ENCODE measurements at places on chromosomes 7 and 10.

DNA sequence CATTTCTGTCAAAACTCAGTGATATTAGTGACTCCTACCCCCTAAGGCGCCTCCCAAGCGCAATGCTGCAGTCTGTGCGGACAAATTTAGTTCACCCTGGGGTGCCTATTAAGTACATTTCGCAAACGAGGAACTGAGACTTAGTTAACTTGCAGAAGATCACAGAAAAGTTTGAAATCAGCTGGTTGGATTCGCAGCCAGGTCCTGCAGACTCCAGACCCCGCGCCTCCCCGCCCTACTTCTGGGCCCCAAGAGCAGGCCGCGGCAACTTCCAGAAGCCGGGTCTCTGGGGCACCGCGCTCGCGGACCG is 588 bp downstream of the CYREN start:
- no peak for DNase-seq

DNA sequence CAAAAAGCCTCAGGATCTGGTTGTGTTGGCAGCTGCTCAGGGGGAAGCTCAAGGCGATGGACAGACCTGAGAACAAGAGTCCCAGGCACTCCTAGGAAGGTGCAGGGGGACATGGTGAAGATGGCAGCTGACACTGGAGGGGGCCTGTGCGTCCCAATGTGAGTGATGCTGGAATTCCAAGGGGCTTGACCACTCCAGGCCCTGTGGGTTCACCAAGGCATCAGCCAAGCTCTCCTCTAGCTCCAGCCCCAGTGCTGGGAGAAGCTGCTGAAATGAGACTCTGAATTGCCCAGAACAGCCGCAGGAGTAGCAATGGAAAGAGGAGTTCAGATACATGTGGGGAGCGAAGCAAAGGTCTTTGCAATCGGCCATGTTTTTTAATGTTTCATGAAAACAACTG is 16.0 kb downstream of the UPP1 start:
- DNase-seq: no peak

DNA sequence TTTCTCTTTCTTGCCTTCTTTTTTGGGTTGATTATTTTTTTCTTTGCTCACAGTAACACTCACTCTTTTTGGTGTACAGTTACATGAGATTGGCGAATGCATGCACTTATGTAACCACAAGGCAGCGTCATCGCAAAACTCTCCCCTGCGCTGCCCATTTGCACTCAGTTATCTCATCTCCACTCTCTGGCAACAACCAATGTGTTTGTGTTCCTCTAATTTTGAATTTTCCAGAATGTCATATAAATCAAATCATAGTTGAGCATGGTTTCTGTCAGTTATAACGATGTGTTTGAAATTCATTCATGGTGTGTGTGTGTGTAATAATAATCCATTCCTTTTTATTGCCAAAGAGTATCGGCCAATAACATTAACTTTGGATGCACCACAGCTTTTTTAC is 23.0 kb upstream of the IGFBP3 start:
- DNase-seq: no peak

- DNase-seq: peak; percentile 79
Measured at GRCh38 chr7:96388166-96388565, 66.3 kb upstream of the SLC25A13 start.

DNA sequence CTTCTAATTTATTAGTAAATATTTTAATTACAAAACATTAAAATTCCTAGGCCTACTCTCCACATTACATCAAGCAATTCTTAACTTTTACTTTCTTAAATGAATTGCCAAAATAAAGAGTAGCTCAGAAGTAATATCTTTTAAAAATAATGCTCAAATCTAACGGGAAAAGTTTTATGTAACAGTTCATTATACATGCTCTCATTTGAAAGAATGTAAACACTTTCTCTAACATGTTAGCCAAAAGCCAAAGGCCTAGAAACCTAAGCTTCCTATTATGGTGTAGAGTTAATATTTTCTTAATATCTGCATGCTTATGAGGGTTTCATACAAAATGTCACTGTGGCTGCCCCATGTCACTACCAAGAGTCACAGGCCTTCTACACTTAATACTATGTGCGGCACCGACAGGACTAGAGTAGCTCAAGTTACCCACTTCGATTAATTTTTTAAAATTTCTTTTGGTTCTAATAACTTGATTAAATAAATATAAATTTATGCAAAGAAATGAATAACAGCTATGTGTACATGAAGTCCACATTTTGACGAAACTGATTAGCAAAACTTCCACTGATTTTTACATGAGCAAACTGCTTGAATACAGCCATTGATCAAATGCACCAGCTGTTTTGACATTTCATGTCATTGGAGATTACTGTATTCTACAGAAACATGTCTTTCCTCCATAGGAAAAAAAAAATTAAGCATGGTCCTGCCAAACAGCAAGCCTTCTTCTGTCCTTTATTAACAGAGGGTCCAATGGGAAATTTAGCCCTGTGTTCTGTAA is 3.5 kb downstream of the COBL start:
- no peak for DNase-seq

GRCh38 chr7:158074896-158075632 is 512.6 kb downstream of the PTPRN2 start:
- DNase-seq: no peak

GRCh38 chr7:33276325-33276724 is 147.0 kb downstream of the BBS9 start:
- DNase-seq: no peak

- DNase-seq: no peak
Measured at GRCh38 chr7:21193895-21194294, 234.0 kb upstream of the SP4 start.

GRCh38 chr7:104789780-104790179 is 224.2 kb upstream of the KMT2E start:
- DNase-seq: no peak

DNA sequence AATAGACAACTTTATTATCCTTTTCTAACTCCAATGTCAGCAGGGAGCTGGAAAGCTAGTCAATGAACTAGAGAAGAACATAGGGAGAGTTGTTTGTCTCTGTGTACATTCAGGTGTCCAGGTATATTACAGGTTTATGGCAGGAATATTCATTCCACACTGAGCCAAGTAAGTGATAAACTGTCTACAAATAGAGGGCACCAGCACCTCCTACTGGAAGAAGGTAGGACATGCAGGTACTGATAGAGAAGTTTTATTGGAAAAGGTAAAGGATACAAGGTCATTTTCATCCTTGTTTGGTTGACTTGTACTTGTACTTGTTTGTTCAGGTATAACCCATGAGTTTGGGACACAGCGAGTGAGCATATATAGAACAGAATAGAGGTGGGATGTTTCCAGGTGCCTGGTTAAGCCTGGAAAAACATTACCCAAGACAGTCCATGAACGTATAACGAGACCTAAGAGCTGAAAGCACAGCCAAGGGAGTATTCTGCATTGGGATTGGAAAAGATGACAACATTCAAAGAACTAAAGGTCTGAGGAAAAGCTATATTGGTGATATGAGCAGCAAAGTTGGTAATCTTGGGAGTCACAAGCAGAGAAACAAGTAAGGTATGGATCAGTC is 61.4 kb upstream of the PPP1R3C start:
- DNase-seq: peak; percentile 45

DNA sequence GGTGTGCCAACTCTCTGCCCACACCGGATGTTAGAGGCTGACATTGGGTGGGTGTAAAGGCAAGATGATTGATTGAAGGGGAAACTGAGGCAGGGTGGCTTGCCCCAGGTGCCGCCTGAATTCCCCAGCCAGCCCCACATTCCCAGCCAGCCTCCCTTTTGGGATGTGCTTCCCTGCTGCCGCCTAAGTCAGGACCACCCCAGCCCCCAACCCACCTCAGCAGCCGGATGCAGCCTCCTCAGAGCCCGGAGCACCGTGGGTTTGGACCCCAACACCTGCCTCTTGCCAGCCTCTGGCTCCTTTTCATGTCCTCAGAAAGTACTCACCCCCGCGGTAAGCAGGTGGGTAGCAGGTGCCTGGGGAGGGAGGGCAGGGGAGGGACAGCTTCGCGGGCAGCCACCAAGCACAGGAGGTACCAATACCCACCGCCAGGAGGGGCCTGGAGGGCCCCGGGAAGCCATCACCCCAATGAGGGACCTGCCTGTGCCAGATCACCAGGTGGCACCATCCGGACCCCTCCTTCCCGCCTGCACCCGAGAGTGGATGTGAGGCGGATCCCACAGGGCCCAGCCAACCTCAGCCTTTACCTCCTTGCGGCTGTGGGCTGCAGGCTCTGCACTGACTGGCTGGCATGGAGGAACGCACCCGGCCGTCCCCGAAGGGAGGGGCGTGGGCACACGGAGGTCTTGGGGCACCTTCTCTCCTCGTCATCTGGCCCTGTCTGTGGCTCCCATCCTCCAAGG is 60.5 kb downstream of the PWWP2B start:
- DNase-seq: no peak

DNA sequence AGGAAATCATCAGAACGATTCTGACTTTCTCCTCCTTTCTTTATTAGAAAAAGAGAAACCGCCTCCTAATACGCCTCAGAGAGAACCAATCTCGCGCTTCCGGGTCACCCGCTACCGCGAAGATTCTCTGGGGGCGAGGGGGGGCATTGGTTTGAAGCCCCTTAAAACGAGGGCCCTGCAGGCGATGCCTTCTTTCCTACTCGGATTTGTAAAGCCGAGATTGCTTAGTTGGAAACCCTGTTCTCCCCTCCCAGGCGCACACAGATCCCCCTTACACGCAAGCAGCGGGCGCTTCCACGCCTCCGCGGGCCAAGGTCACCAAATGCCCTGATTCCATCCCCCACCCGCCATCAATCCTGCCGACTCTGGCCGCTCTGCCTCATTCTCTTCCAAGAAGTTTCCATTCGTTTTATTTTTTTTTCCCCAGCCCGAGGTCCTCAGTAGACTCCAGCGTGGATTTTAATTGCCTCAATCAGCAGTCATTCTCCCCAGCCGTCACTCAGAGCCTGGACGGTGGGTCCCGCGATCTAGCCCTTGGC is 1.1 kb upstream of the GAD2 start:
- DNase-seq: no peak

DNA sequence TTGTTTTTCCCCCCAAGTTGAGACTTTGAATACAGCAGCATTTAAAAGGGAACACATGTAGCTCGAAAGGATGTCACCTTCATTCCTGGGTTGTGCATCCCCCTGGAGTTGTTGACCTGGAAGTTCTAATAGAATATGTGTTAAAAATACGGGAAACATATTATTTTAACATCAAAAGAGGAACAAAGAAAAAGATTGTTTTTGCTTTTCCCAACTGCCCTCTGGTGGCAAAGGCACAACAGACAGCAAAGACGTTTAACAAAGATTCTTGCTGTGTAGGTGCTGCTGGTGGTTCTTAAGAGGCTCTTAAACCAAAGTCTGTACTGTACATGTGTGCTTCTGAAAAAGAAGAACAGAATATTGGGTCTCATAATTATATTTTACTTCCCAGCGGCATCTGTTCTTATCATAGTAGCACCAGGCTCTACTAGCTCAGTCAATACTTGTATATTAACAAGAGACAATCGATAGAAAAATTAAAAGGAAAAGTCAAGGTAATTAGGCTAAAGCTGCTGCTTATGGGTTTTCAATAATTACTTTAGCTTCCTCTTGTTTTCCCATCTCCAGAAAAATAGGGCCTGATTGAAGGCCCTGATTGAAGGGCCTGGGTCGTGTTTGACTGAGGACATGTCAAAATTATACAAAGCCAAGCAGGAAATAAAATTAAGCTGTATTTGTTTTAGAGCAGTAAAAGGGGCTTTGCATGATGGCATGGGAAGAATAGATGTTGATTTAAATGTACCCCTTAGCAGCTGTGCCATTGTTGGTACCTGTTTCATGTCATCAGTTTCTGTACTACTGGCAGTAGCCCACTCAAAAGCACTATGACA is 384.2 kb upstream of the LRGUK start:
- peak; percentile 64 for DNase-seq

DNA sequence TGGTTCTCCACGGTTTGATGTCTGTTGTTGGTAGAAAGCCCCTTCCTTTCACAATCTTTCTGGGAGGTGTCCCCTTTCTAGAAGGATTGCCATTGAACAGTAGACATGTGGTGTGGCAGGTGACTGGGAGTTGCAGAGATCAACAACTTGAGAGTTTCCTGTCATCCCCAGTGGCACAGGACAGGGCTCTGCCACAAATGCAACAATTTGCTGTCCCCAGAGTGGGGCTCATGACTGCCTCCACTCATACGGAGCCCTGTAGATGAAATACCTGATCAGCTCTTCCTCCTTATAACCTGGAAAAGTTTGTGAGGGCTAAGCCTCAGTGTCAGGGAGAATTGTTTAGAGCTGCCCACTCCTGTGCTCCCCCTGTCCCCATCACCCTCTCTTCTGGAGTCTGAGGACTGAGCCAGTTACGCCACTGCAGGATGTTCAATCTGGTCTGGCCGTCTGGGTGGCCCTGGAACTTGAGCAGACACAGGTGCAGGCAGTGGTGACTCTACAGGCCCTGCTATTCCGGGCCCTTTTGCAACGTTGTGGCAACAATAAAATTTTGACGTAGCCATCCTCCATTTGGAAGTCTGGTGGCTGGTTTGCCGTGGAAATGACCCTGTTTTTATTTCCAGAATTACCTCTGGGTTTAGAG is 6.5 kb downstream of the DBNL start:
- no peak for DNase-seq

GRCh38 chr10:118546479-118546878 is 49.0 kb downstream of the PRLHR start:
- DNase-seq: no peak

DNA sequence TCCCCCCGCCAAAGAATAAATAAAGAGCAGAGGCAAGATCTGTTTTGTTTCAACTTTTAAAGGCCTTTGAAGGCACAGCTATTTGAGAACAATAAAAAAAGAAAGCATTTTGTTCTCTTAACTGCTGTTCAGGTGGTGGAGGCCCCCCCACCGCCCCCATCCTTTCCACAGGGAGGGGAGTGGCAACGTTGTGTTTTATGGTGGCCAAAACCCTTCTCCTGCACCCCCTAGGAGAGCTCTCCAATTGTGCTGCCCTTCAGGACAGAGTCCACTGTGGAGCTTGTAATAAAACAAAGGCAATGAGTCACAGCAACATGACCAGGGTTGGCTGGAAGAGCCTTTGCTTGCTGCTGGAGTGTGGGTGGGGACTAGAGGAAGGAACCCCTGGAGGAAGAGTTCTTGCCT is 987.9 kb downstream of the KCNMA1 start:
- DNase-seq: peak; percentile 85

GRCh38 chr7:143960813-143961610 is 6.4 kb downstream of the OR2F1 start:
- no peak for DNase-seq

DNA sequence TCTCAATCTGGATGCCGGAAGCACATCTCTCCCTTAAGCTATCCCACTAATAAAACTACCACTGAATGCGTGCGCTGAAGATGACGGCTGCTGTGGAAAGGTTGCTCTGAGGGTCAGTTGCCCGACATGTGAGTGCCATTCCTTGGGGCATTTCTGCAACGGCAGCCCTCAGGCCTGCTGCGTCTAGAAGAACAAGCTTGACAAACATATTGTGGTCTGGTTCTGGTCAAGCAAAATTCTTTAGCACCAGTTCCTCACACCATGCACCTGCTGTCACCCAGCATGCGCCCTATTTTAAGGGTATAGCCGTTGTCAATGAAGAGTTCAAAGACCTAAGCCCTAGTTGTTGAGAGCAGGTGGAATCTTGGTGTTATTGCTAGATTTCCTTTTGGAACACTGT is 184.2 kb downstream of the SRPK2 start:
- no peak for DNase-seq
